ENCODE measurements at places on chromosomes 1 and 21. TPM values are rescaled to one million over a fixed set of nuclear protein-coding genes. Genes with fewer than 3 reads are reported as not detected.

Gene ATP1A2
- total RNA-seq: 44.2 TPM

Gene HFM1
- 4.5 TPM for total RNA-seq

Gene KRTAP13-2
- not detected for total RNA-seq

Gene HRNR
- not detected for total RNA-seq

Gene SIM2
- total RNA-seq: not detected

Gene AUNIP
- total RNA-seq: 28.9 TPM

DNA sequence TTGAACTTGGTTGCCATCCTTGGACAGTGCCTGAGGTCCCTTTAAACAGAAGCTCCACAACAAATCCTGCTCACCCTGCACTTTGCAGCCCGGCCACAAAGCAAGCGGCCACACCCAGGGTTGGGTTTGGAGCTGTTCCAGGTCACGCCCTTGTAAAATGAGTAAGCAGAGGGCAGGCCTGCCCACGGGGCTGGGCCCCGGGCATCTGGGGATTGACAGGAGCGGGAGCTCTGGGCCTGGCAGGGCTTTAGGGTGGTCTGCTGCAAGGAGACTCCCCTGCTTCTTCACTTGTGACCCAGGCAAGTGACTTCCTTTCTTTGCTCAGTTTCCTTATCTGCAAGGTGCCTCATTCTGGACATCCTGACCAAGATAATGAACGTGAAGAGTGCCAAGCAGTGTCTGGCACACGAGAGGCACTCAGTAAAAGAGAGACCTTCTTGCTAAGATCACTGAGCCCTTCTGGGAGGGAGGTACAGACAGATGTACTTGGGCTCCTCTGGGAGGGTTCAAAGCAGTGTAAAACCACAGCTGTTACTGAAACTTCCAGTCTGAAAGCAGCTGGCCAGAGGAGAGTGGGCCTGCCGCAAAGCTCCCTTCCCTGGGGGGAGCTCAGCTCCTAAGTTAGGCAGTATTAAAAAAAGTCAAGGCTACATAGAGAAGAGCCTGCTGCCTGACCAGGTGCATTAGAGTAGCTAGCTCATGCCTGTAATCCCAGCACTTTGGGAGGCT lies 2.6 kb downstream of the E2F2 start:
- H3K27ac ChIP-seq: peak overlapping the region; percentile 90
- H3K4me1 ChIP-seq: peaks cover 66% of the 10 kb centered on the region
- no peaks in the 10 kb centered on the region for H3K36me3 ChIP-seq
- H3K27me3 ChIP-seq: no peaks in the 10 kb centered on the region

DNA sequence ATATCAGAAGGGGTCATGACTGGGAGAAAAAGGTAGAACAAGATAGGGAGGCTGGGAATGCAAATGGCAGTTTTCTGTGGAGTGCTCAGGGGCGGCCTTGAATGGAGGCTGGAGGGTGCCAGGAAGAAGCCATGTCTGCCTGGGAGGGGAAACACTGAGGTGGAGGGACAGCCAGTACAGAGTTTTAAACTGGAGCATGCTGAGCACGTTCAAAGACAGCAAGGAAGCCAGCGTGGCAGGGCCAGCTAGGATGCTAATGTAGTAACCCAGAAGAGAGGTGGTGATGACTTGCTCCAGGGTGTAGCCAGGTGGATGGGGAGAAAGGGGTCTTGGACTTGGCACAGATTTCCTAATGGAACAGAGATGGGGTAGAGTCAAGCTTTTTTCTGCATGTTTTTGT lies 445.8 kb upstream of the VAMP3 start:
- no peaks in the 10 kb centered on the region for H3K36me3 ChIP-seq
- H3K4me1 ChIP-seq: peaks cover 17% of the 10 kb centered on the region
- H3K4me3 ChIP-seq: no peak overlapping the region

- no peaks in the 10 kb centered on the region for H3K36me3 ChIP-seq
- no peak overlapping the region for H3K4me3 ChIP-seq
- no peak for DNase-seq
- H3K27me3 ChIP-seq: no peaks in the 10 kb centered on the region
- peaks cover 4% of the 10 kb centered on the region for H3K4me1 ChIP-seq
Measured at GRCh38 chr21:22889445-22889844, 1891.2 kb downstream of the NCAM2 start.

- no peaks in the 10 kb centered on the region for H3K27me3 ChIP-seq
- no peaks in the 10 kb centered on the region for H3K36me3 ChIP-seq
- no peak overlapping the region for H3K4me3 ChIP-seq
- DNase-seq: no peak
Measured at GRCh38 chr1:8674481-8674880, 143.0 kb downstream of the RERE start.

DNA sequence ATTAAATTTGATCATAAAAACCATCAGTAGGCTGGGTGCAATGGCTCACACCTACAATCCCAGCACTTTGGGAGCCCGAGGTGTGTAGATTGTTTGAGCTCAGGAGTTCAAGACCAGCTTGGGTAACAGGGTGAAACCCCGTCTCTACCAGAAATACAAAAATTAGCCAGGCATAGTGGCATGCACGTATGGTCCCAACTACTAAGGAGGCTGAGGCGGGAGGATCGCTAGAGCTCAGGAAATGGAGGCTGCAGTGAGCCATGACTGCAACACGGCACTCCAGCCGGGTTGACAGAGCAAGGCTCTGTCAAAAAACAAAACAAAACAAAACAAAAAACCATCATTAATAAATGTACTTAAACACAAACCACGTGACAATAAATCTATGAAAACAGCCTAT lies 61.0 kb downstream of the ARID4B start:
- no peaks in the 10 kb centered on the region for H3K4me1 ChIP-seq
- no peaks in the 10 kb centered on the region for H3K36me3 ChIP-seq
- H3K27me3 ChIP-seq: no peaks in the 10 kb centered on the region
- no peak overlapping the region for H3K27ac ChIP-seq
- H3K4me3 ChIP-seq: no peak overlapping the region
- no peak for DNase-seq

- no peaks in the 10 kb centered on the region for H3K4me1 ChIP-seq
- peak overlapping the region; percentile 88 for H3K4me3 ChIP-seq
- no peaks in the 10 kb centered on the region for H3K36me3 ChIP-seq
- H3K27me3 ChIP-seq: no peaks in the 10 kb centered on the region
- DNase-seq: peak; percentile 71
- peak overlapping the region; percentile 94 for H3K27ac ChIP-seq
Measured at GRCh38 chr21:37071561-37072273, 1.2 kb downstream of the PIGP start.

GRCh38 chr1:81989524-81989923 lies 188.8 kb downstream of the ADGRL2 start:
- no peaks in the 10 kb centered on the region for H3K27me3 ChIP-seq
- peaks cover 37% of the 10 kb centered on the region for H3K36me3 ChIP-seq
- DNase-seq: no peak

DNA sequence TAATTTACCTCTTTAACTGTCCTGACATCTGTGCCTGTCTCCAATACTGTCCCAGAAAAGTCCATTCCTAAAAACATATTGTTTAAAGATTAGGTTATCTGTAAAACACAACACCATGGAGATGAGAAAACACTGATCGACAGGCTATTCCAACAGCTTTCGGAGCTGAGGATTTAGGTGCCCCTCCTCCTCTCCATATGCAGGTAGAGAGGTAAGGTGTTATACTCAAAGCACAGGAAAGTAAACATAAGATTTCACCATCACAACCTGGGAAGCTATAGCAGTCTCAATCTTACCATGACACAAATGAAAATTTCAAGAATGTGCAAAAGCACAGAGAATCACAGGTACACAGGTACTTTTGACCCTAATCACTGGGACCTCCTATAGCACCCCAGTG lies 60.9 kb upstream of the RASAL2 start:
- DNase-seq: no peak
- H3K27me3 ChIP-seq: no peaks in the 10 kb centered on the region
- no peaks in the 10 kb centered on the region for H3K36me3 ChIP-seq
- no peak overlapping the region for H3K27ac ChIP-seq
- no peak overlapping the region for H3K4me3 ChIP-seq

- no peaks in the 10 kb centered on the region for H3K36me3 ChIP-seq
- no peaks in the 10 kb centered on the region for H3K4me1 ChIP-seq
- H3K4me3 ChIP-seq: no peak overlapping the region
- no peaks in the 10 kb centered on the region for H3K27me3 ChIP-seq
- H3K27ac ChIP-seq: no peak overlapping the region
Measured at GRCh38 chr1:206551986-206552326, 44.6 kb downstream of the RASSF5 start.

GRCh38 chr1:84960371-84960770 lies 36.5 kb downstream of the MCOLN2 start:
- no peak overlapping the region for H3K27ac ChIP-seq
- H3K27me3 ChIP-seq: 0 out of 2 replicates have a peak, but pooled peaks cover 2% of the 10 kb centered on the region
- no peaks in the 10 kb centered on the region for H3K4me1 ChIP-seq
- no peak overlapping the region for H3K4me3 ChIP-seq

GRCh38 chr1:93434088-93434487 lies 13.8 kb upstream of the FNBP1L start:
- H3K4me1 ChIP-seq: peaks cover 6% of the 10 kb centered on the region
- H3K27me3 ChIP-seq: no peaks in the 10 kb centered on the region
- H3K27ac ChIP-seq: no peak overlapping the region
- H3K4me3 ChIP-seq: no peak overlapping the region
- DNase-seq: no peak
- H3K36me3 ChIP-seq: no peaks in the 10 kb centered on the region

DNA sequence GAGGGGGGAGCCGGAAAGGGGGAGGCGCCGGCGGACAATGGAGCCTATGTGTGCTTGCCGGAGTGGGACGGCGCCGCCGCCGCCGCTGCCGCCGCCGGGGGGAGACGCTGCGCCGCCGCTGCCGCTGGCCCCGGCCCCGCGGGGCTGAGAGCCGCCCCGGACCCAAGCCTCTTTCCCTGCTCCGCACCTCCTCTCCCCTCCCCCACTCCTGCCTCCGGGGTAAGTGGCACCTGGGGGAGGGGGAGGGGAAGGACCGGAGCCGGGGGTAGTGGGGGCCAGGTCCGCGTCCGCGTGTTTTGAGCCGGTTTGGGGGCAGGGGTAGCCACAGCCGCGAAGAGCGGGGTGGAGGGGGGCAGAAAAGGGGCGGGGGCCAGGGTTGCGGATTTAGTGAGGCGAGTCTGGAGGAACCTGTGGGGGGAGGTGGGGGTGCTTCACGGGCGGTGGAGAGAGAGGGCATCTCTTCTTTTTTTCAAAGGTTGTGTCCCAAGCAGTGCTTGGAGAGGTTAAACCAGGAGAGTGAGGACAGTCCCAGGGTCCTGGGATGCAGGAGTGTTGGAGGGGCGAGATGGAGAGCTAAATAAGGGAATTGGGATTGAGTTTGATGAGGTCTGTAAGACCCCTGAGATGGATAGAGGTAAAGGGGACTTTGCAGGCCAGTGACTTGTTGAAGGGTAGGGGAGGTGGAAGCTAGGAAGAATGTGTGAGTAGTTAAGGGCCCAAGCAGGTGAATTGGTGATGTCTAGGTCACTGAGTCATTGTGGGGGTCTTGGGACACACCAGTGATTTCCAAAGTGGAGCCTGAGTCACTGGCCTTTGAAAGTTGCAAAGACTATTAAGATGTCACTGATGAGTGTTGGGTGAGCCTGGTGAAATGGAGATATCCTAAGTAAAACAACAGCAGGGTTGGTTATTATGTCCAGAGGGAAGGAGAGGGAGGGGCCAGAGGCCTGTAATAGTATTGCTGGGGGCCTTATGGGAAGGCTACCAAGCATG lies 59.1 kb downstream of the BCL9 start:
- H3K27me3 ChIP-seq: no peaks in the 10 kb centered on the region
- peak overlapping the region; percentile 67 for H3K4me3 ChIP-seq
- peak overlapping the region; percentile 39 for H3K27ac ChIP-seq
- H3K4me1 ChIP-seq: peaks cover 4% of the 10 kb centered on the region
- peak; percentile 45 for DNase-seq

GRCh38 chr1:244970236-244970743 lies 105.9 kb upstream of the HNRNPU start:
- peak overlapping the region; percentile 100 for H3K27ac ChIP-seq
- peak; percentile 82 for DNase-seq
- H3K4me1 ChIP-seq: peaks cover 5% of the 10 kb centered on the region
- H3K4me3 ChIP-seq: peak overlapping the region; percentile 83

GRCh38 chr1:48776393-48777218 lies at the start of gene BEND5:
BEND5 (minus strand) TSS chr1:48776891; CDS start chr1:48776831, 60 bp downstream.
- H3K27me3 ChIP-seq: no peaks in the 10 kb centered on the region
- no peaks in the 10 kb centered on the region for H3K36me3 ChIP-seq
- peaks cover 8% of the 10 kb centered on the region for H3K4me1 ChIP-seq
- peak within 1 kb of the TSS; percentile 50 for H3K27ac ChIP-seq
- peak within 1 kb of the TSS; percentile 89 for H3K4me3 ChIP-seq

- H3K4me3 ChIP-seq: no peak overlapping the region
- H3K4me1 ChIP-seq: no peaks in the 10 kb centered on the region
- DNase-seq: no peak
- no peak overlapping the region for H3K27ac ChIP-seq
Measured at GRCh38 chr1:86273066-86273465, 116.5 kb upstream of the COL24A1 start.

- H3K27me3 ChIP-seq: no peaks in the 10 kb centered on the region
- H3K4me3 ChIP-seq: no peak overlapping the region
- no peak overlapping the region for H3K27ac ChIP-seq
- no peaks in the 10 kb centered on the region for H3K36me3 ChIP-seq
Measured at GRCh38 chr1:69755647-69756046, 187.9 kb downstream of the LRRC7 start.

- H3K27ac ChIP-seq: no peak overlapping the region
- no peaks in the 10 kb centered on the region for H3K36me3 ChIP-seq
- peaks cover 4% of the 10 kb centered on the region for H3K27me3 ChIP-seq
Measured at GRCh38 chr21:14497825-14498224, 48.3 kb downstream of the SAMSN1 start.

DNA sequence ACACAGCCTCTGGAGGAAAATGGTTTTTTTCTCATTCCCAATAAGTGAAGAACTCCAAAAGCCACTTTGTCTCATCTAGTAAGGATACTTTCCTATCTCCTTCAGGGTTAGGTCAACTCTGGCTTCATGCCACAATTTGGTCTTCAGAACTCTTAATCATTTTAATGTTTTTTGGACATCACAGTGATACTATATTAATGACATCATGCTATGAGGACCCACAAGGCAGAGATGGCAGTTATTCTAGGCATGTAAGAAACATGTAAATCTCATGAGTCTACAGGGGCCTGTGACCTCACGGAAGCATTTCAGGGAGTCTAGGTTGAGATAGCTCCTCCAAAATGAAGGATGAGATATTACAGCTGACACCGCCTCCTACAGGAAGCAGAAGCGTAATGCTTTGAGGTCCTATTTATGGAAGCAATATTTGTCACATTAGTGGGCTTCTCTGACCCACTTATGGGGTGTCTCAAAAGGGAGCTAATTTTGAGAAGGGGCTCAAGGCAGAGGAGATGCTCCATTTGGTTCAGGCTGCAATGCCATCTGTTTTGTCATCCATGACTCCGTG lies 5.0 kb upstream of the GPR137B start:
- no peak for DNase-seq
- H3K27me3 ChIP-seq: no peaks in the 10 kb centered on the region
- no peak overlapping the region for H3K27ac ChIP-seq
- no peak overlapping the region for H3K4me3 ChIP-seq
- H3K36me3 ChIP-seq: no peaks in the 10 kb centered on the region

All from SJCRH30 (cell line).